ENCODE measurements at places on chromosomes 2 and 18.

GRCh38 chr2:27754138-27754588 lies 17.4 kb upstream of the MRPL33 start:
- DNase-seq, result no peak

- no peak for DNase-seq
Measured at GRCh38 chr2:15758848-15759247, 167.2 kb downstream of the DDX1 start.

- no peak for DNase-seq
Measured at GRCh38 chr2:85723707-85724360, 29.7 kb downstream of the GNLY start.

DNA sequence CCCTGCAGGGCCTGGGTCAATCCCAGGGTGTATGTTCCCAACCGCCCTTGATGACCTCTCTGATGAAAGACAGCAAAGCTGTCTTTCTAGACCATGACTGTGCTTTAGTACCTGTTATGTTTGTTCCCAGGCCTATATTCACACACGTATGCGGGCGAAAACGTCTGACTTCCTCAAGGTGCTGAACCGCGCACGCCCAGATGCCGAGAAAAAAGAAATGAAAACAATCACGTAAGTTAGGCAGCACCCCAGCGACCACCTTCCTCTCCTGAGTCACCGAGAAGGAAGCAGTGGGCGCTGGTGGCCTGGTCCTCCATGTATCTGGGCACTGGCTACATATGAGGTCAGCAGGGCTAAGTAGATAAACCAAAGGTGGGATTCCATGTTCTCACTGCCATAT lies 11.1 kb upstream of the GPBAR1 start:
- no peak for DNase-seq

DNA sequence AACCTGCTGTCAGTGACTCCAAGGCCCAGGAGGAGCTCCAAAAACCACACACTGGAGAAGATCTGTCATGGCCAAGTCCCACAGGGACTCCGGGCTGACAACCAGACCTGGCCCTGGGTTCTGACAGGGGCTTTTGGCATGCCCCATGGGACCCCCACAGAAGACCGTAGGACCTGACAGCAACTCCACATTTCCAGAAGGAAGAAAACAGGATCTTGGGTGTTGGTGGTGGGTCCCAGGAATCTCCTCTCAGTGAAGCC lies 275.9 kb upstream of the HS6ST1 start:
- DNase-seq, result no peak

GRCh38 chr18:45121146-45121545 lies 440.5 kb downstream of the SETBP1 start:
- DNase-seq, result no peak

- DNase-seq, result no peak
Measured at GRCh38 chr18:321865-322467, 54.1 kb upstream of the THOC1 start.

DNA sequence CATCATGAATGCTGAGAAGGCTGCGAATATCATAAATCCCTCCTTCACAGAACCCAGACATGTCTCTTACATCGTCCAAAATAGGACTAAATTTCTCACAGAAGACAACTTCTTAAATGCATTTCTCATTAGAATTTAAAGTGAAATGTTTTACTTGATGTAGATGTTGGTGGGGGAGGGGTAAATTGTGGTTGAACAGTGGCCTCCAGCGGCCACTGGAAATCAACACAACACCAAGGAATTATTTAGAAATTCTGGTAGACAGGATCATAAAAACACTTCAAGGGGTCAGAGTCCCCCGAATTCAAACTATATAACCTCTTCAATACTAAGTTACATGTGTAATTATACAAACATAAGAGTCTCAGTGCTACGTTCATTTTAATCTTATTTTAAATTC lies 135.9 kb downstream of the ABCA12 start:
- DNase-seq, result no peak

- DNase-seq, result no peak
Measured at GRCh38 chr2:225584796-225585195, 185.3 kb downstream of the NYAP2 start.

DNA sequence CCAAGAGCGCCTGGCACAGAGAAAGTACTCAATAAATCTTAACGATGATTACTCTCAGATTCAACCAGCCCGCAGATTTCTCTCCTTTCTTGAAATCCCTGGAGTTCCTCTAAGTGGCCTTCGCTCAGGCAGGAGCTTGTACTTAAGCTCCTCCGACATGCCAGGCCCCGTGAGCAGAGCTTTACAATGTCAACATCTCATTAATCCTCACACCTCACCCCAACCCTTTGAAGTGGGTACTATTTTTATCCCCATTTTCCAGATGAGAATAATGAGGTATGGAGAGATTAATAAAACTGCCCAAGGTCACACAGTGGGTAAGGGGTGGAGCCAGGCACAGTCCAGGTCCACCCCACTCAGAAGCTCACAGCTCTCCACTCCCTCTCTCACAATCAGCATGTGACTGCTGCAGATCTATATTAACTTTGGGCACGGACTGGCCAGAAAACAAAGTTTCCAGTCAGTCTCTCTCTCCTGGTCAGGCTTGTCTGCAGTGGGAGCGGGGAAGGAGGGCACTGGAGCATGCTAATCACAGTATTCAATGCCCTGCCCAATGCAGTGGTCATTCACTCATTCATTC lies 18.0 kb downstream of the DNMT3A start:
- DNase-seq, result no peak

DNA sequence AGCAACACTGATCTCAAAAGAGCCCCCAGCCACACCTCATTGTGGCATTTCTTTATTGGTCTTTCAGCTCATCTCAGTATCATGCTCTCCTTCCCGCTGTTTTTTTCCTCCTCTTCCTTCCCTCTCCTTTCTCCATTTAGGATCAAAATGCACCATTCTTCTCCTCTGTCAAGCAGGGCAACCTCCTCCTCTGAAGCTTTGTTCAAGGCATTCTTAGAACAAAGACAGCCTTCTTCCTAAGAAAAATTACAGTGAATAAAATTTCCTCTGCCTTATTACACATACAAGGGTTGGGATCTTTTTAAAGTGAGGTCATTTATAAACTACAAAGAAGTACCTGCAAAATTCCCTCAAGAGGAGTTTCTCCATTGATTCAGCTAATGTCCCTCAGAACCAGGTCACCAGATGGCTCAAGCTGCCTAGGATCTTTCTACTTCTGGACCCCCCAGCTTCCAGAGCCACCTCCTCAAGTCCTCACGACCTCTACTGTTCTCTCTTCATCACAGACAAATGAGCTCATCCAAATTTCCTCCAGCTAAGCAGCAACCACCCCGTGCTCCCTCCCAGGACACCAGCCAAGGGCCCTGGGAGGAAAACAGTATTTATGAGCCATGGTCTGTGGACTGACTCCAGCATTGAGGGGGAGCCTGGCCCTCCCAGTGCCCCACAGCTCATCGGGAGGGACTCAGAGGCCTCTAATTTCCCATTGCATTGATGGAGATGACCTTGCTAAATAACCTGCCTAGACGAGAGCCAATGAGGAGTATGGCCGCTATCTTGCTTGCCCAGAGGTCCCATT lies 18.0 kb downstream of the SFXN5 start:
- no peak for DNase-seq

GRCh38 chr2:108363908-108364225 lies 13.9 kb upstream of the SULT1C4 start:
- DNase-seq, result no peak

DNA sequence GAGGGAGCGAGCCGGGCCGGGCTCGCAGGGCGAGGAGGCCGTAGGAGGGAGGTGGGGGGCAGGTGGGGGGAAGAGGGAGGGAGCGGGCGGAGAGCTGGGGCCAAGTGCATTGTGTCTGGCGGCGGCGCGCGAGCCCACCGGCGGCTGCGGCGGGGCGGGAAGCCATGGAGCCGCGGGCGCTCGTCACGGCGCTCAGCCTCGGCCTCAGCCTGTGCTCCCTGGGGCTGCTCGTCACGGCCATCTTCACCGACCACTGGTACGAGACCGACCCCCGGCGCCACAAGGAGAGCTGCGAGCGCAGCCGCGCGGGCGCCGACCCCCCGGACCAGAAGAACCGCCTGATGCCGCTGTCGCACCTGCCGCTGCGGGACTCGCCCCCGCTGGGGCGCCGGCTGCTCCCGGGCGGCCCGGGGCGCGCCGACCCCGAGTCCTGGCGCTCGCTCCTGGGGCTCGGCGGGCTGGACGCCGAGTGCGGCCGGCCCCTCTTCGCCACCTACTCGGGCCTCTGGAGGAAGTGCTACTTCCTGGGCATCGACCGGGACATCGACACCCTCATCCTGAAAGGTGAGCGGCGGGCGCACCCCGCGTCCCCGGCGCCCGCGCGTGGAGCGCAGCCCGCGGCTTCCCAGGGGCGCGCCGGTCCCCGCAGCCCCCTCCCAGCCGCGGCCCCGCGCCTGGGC lies at the start of gene TMEM178A:
TSS of gene TMEM178A (plus strand) at position 107 of the 680 bp plus-strand sequence. CDS start at position 165, 58 bp downstream.
- peak; percentile 32 for DNase-seq

GRCh38 chr2:54206596-54206995 lies 49.4 kb downstream of the TSPYL6 start:
- DNase-seq, result no peak

- no peak for DNase-seq
Measured at GRCh38 chr2:8535821-8536685, 145.8 kb upstream of the ID2 start.

DNA sequence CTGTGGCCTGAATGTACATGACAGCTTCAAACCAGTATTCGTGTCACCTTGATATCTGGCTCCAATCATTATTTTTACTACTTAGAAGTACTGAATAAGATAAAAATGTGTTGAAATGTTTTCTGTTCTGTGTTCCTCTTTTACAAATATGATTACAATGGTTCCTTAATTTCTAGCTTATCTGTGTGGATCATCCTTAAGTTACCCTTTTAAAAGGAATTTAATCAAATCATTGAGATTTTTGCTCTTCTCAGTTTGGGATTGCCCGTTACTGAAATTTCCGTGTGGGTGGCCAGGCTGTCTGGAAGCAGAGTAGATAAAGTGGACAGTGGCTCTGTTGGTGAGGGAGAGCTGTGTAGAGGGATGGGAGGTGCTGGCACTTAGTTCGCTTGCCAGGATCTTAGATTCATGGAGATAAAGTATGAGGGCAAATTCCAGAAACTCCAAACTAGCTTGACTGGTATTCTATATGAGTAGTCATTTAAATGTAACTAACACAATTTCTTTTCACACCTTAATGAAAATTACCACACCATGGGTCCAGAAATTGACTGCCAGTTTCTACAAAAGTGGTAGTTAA lies 27.4 kb upstream of the SAG start:
- no peak for DNase-seq

DNA sequence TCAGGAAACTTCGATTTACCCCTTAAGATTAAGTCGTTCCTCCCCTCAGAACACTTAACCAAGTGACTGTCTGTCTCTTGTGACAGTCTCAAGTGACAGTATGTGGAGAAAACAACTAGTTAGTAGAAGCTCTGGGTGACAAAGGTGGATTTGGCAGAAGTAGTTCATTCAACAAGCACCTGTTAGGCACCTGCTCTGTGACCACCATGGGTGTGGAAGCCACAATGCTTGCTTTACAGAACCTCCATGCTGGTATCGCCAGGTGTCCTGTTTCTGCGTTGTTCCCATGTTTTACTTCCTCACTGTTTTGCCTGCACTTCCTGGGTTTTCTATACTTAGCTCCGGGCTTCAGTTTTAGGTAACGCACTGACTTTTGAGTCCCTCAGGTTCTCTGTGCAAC lies 337.4 kb upstream of the DCC start:
- DNase-seq, result no peak

- DNase-seq, result peak; percentile 65
Measured at GRCh38 chr18:46917108-46917802, at the start of the genes KATNAL2 and PIAS2. KATNAL2 (plus strand) TSS chr18:46917602; CDS start chr18:46946873, 29,271 bp downstream. PIAS2 (minus strand) TSS chr18:46917507; CDS start chr18:46917345, 162 bp downstream.

- no peak for DNase-seq
Measured at GRCh38 chr18:68665628-68666027, 49.3 kb downstream of the TMX3 start.

GRCh38 chr2:218471036-218471435 lies 52.1 kb downstream of the VIL1 start:
- no peak for DNase-seq

DNA sequence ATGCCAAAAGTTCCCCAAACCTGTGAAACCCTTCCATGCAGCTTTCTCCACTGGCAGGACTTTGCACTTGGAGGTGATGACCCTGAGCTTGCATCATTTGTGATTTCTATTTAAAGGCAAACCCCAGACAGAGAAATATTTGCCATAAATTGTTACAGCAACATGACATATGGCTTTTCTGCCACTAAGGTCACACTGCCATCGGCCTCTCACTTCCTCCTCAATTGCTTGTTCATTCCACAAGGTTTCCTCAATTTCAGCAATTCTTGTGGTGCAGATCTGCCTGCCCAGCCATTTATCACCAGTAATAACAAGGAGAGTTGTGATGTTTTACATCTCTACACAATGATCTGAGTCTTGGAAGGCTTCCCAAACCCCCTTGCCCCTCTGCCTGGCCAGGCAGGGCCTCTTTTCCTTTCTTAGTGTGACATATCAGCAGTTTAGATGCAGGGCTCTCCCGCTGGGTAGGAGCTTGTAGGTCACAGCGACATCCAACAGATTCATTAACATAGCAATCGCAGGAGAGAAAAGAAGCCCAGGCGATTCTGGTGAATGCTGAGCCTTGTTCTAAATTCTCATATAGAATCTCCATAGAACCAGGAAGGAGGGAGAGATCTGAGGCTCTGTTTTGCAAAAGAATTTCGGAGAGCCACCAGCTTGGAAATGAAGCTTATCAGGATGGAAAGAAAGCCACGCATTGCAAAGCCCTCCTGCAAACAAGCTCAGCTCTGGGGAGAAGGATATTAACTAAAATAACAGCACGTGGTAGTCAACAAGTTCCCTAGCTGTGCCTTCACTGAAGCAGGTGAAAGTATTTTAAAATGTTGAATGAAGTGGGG lies 46.7 kb upstream of the ITGA6 start:
- DNase-seq, result no peak

GRCh38 chr2:99338029-99338585 lies 918 bp downstream of the EIF5B start:
- DNase-seq, result peak; percentile 31

GRCh38 chr2:185012643-185013042 lies 414.3 kb downstream of the ZNF804A start:
- DNase-seq, result no peak

GRCh38 chr2:109382226-109382895 lies 231.4 kb downstream of the SEPTIN10 start:
- no peak for DNase-seq

DNA sequence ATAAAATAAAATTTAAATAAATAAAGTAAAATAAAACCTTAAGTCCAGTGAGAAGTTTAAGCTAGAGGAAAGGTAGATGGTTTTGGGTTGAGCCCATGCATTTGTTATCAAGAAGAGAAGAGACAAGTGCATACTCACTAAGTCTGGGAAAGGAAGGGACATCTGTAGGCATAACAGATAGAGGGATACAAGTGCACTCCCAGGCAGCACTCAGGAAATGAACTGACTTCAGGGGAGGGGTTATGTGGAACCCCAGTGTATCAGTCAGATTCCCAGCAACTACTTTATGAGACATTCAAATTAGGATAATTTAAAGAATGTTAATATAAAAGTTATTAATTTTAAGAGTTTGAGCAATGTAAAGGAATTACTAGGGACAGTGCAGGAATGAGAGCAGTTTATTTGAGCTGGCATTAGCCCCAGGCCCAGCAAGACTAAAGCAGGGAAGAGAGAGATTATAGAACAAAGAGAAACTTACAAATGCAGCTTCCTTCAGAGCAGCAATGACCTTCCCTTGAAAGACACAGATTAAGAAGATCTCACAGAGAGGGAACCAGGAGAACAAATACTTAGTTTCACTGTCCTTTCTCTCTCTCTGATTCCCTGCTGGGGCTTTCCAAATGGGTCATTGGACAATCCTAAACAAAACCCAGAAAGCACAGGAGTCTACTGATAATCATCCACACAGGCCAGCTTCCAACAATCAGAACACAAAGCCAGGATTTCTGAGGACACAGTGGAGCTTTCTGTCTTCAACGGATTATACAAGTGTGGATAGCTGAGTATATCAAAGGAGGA lies 109.7 kb downstream of the ERBB4 start:
- DNase-seq, result no peak

- no peak for DNase-seq
Measured at GRCh38 chr2:183001948-183002347, 36.3 kb downstream of the NCKAP1 start.

All from DMS79 treated with DMSO at 0.1 percent for 48 hours (cell line).